Activated T-cell treated with anti-CD3 and anti-CD28 coated beads for 24 hours (primary cell): ENCODE measurements at places on chromosomes 6 and 20.

- no peak for DNase-seq
Measured at GRCh38 chr6:145813285-145814034, 1.1 kb downstream of the FBXO30 start.

- no peak for DNase-seq
Measured at GRCh38 chr20:23147647-23147963, 61.5 kb upstream of the CD93 start.

DNA sequence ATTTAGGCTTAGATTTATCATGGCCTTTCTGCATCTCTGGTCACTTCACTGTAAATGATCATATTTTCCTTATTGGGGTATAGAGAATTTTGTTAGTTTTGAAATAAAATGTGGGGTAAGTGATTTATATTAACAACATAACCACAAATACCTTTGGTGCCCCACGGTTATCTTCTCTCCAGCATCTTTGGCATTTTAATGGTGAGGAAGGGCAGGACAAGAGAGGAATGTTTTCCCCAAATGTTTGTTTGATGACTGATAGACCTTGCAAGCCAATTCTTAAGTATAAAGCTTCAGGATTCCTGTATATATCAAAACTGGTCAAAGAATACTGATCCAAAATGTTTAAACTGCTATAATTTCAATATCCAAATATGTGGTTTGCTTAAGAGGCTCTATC, 171.6 kb upstream of the SMLR1 start:
- DNase-seq = no peak

DNA sequence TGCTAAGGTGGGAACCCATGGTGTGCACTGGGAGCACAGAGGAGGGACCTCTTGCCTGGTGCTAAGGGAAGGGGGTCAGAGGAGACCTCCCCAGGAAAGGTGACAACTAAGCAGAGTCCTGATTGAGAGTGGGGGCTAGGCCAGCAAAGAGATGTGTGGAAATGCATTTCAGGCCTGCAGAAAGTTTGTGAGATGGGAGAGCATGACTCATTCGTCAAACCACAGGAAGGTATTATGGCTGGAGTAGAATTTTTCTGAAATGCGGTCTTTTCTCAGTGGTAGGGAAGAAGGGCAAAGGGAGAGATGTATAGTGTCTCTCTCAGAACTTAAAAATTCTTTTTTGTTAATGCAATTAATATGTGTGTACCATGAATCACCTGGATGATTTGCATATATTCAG, 23.6 kb upstream of the EDN1 start:
- no peak for DNase-seq

DNA sequence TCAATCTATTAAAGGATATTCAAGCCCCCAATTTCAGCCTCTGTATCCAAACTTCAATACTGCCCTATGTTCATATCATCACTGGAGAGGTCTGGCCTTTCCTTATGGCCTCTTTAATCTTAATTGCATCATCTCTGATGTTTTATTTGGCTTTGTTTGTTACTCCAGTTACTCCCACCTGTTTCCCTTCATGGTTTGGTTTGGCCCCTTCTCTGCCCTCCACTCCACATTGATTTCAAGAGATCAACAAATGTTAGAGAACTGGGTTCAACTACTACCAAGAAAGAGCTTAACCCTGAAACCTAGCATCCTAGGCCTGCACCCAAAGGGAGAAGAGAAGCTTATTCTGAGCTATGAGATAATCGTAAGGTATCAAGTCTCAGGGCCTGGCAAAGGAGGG, 221.6 kb downstream of the LAMA2 start:
- no peak for DNase-seq

GRCh38 chr6:169933839-169934698, 182.6 kb downstream of the ERMARD start:
- DNase-seq = no peak

GRCh38 chr6:167946007-167946406, 51.5 kb upstream of the KIF25 start:
- DNase-seq = no peak

DNA sequence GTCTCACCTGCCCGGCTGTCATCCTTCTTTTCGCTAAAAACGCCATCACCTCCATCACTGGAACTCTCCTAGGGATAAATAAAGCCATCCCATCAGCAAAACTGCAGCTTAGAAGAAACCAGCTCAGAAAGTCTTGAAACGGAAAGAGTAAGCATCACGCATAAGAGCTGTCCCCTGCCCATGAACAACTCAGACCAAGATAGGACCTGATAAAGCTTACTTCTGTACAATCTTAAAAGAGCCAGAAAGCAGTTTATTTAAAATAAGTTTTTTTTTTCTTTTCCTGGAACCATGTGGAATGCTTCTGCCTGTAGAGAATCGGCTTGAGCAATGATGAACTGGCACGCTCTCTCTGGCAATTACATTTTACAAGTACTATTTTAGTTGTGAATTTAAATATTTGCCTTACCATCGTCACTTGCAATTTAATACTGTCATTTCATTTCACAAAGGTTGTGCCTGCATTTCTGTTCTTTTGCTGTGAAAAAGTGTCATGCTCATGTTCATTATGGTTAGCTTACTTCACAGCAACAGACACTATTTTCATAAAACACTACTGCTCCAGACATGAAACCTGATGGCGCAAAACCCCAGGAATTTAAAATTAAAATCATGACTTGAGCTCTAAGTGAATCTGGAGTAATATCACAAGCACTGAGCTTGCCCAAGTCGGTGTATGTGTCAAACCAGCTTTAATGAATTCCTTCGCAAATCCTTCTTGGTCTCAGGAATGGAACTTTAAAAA, 59.6 kb upstream of the EMILIN3 start:
- DNase-seq = no peak

GRCh38 chr6:75296811-75297779, 12.5 kb upstream of the TMEM30A start:
- no peak for DNase-seq

- DNase-seq = no peak
Measured at GRCh38 chr6:82015526-82015925, 232.0 kb downstream of the IBTK start.

- DNase-seq = no peak
Measured at GRCh38 chr6:161353208-161353613, 79.3 kb upstream of the AGPAT4 start.

GRCh38 chr6:136843210-136843609, 20.8 kb downstream of the PEX7 start:
- DNase-seq = no peak
